Large intestine (tissue), 12 donors: ENCODE measurements at places on chromosomes 6 and 20. TPM values are rescaled to one million over a fixed set of nuclear protein-coding genes. Genes with fewer than 3 reads are reported as not detected.

DNA sequence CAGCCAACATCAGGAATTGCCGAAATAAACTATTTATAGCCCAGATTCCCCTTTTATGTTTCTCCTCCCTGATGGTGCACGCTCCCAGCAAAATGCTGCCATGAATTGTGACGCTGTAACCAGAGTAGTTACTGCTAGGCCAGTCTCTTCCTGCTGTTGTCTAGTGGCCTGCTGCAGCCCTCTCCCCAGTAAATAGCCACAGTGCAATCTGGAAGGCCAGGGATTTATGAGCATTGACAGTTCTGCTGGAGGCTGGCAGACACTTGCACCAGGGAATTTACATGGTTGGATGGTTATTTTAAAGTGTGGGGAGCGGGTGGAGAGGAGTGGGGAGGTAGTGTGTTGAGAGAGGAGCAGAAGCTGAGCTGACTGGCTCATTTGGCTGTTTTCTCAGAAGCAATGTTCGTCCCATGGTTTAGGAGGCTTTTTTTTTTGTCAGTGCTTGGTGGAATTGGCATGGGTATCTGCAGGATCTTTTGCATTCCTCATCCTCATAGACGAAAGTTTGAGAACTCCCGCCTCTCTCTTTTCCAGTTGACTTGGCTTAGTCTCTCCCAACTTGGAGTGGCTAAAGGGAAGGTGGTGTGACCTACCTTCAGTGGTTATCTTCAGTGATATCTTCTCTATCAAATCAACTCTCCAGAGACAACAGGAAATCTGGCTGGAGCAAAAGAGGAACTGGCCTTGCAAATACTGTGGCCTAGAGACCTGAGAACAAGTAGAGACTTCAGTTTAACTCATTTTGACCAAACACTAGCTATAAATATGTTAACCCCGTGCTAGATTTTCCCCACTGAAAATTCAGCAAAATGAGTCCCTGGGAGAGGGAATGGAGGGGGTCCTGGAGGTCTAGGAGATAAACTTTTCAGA, 99.3 kb upstream of the VSTM2L start:
- DNase-seq = no peak

- DNase-seq = no peak
These were observed 28.8 kb downstream of the GCM1 start for GRCh38 chr6:53119772-53120409.

GRCh38 chr6:4157506-4157905, 22.1 kb upstream of the ECI2 start:
- no peak for DNase-seq

DNA sequence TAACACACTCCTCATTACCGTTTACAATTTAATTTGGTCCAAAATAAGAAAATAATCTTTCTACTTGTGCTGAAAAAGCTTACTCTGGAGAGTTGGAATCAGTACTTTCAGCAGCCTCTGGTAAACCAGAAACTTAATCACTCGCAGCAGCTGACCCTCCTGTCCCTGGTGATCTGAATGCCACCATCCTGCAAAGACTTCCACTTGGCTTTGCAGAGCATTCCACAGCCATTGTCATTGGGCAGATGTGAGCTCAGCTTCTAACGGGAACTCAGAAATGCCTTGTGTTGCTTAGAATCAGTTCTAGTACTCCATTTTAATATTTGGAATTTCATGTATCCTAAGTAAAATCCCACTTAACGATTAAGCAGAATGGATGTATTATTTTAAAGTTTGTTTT, 59.7 kb downstream of the PHACTR1 start:
- DNase-seq = no peak

Gene CST2
- polyA plus RNA-seq = 0.07 TPM

Gene MPIG6B
- 0.88 TPM for polyA plus RNA-seq

Gene TSHZ2
- 10.7 TPM for polyA plus RNA-seq

Gene VTA1
- polyA plus RNA-seq = 73.9 TPM

DNA sequence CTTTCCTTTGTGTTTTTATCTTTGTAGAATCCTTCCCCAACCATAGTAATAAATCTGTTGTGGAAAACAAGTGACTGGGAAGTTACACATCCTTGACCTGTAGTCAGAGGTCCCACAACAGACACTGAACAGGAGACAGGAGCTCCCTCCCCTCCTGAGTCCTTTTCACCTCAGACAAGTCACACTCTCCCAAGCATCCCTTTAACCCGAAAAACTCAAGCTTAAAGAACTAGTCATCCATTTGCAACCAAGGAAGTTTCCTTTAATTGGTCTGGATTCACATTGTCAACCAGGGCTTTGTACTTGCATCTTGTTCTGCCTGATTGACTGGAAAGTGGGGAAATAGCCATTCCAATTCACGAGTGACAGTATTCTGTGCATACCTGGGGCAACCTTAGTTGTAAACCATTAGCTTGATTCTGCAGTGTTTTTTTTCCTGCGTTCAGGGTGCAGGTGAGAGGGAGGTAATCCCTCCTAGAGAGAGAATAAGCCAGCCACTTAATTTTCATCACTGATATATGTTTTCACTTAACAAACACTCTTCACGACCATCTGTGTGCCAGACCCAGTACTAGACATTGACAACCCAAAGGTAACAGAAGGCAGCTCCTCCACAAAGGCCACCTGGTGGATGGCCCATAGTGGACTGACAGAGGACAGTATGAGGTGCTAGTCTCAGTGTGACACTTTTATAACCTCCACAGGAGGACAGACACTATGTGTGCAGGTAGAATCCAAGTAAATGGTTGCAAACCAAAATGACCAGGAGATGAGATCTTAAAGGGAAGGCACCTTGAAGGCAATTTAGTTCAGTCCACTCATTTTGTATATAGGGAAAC, 112.4 kb downstream of the SLX4IP start:
- DNase-seq = no peak

- DNase-seq = no peak
These were observed 48.6 kb upstream of the FABP7 start for GRCh38 chr6:122730775-122731386.
